IMR-90 (cell line): ENCODE measurements at places on chromosomes 1 and 21. TPM values are rescaled to one million over a fixed set of nuclear protein-coding genes. Genes with fewer than 3 reads are reported as not detected.

The ST6GALNAC3 gene
- total RNA-seq, result 0.56 and 1.3 TPM in 2 replicates

- DNase-seq, result no peak
These were observed 1.9 kb upstream of the YRDC start for GRCh38 chr1:37809942-37810341.

GRCh38 chr1:17717594-17718535 is 37.3 kb upstream of the ACTL8 start:
- no peak for DNase-seq

DNA sequence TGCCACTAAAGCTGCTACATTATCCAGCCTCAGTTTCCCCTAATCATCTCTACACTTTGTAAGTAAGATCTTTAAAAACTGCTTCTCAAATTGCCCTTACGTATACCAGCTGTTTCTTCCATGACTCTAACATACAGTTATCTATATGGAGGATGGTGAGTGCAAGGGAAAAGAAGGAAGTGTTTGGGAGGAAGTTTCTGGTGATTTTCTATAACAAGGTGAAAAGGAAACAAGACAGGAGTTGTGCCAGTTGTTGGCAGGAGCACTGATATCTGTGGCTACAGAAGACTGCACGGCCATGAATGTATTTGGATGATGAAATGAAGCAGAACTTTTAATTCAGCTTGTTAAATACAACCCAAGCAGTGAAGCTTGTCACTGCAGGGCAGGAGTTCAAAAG is 32.3 kb upstream of the NHLH2 start:
- no peak for DNase-seq

- DNase-seq, result peak; percentile 4
These were observed 2.7 kb downstream of the DENND2D start for GRCh38 chr1:111197598-111198284.

DNA sequence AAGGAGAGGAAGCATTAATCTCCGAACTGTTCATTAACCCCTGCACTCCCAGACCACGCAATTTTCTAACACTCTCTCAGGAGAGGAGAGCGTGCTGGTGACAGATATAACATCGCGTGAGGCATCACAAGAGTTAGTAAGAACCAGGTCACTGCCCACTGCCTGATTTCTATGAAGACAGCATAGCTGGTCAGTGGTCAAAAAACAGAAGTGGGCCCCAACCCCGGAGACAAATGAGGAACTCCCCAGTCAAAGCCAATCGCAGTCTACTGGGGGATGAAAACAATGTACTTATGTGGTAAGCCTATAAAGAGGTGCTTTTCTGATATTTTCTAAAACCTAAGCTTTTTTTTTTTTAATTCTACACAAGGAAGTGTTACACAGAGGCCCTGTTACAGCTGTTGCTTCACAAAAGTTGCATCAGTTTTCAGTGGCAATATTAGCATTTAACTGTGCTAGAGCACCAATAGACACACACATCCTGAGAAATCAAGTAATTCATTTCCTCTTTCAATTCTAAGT is 231.8 kb upstream of the IRF2BP2 start:
- peak; percentile 30 for DNase-seq

GRCh38 chr1:155514582-155515187 is 47.9 kb downstream of the ASH1L start:
- DNase-seq, result no peak
